ENCODE measurements at places on chromosomes 1 and 21.

DNA sequence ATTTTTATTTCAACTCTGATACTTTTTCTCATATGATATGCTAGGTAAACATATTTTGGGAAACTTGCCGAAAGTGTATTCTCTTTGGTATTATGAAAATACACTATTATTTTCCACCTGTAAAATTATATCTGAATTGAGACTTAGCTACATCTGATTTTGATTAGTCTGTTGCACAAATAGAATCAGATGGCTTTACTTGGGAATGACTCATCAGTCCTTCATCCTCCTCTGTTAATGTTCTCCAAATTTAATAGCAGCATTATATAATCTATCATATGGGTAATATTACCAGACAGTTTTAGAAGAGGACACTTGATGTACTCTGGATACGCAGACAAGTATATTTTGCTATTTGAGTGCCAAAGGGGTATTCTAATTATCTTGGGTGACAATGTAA, 245.3 kb downstream of the CTH start:
- no peak for DNase-seq

DNA sequence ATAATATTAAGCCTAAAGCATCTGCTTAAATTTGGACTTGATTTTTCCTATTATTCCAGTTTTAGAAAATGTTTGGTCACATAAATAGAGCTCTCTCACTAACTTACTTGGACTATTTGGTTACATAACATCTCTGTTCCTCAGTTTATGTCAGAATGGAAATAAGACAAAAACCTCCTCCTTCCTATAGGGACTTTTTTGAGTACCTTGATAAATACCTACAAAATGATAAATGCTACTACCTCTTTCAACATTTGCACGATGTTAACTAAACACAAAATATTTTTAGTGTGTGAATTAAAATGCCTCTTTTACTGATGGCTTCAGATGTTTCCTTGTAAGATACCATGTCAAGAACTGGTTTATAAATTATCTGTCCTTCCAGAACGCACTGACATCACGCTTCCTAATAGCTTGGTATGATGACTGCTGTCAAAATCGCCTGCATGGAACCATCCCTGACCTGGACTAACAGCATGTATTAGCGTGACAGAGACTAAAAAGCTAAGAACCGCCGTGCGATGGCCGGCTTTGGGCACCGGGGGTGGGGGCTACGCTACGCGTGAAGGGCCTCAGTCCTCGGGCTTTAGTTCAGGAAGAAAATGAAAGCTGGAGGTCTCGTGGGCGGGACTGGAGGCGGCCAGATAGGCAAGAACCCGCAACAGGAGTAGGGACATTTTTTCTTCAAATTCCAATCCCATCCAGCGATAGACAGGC, 133.2 kb upstream of the BARHL2 start:
- DNase-seq, result peak; percentile 21

- peak; percentile 99 for DNase-seq
These were observed 87.9 kb downstream of the RIPK4 start for GRCh38 chr21:41678924-41679318.

DNA sequence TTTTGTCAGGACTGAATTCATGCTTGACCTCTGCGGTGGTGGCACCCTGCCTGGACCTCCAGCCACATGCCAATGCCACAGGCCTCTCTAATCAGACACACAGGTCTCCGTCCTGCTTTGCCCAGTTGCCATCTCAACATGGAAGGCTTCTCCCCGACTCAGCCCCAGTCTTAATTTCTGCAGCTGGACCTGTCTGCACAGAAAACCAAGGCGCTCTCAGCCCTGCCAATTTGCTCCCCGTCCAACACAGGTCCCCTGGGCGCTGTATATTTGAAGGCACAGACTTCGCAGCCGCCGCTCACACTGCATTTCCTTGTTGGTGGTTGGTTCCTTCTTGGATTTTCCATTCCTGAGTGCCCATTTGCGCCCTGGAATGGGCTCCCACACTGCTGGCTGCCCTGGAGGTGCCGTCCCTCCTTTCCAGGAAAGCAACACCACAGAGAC, 28.0 kb upstream of the PLEKHG5 start:
- DNase-seq, result no peak

All from pancreas (tissue), 10 donors.